ENCODE measurements at places on chromosomes 12 and 14.

- DNase-seq = no peak
These were observed 1.5 kb downstream of the CMAS start for GRCh38 chr12:22047494-22047893.

DNA sequence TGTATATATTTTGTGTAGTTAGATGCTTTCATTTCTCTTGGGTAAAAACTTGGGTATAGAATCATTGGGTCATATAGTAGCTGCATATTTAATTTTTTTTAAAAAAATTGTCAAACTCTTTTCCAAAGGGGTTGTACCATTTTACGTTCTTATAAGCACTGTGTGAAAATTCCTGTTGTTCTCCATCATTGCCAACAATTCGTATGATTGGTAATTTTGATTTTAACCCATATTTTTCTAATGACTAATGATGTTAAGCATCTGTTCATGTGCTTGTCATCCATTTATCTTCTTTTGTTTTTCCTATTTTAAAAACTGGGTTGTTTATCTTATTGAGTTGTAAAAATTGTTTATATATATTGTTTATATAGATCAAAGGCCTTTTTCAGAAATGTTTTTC lies 77.4 kb downstream of the OTOGL start:
- DNase-seq = no peak

DNA sequence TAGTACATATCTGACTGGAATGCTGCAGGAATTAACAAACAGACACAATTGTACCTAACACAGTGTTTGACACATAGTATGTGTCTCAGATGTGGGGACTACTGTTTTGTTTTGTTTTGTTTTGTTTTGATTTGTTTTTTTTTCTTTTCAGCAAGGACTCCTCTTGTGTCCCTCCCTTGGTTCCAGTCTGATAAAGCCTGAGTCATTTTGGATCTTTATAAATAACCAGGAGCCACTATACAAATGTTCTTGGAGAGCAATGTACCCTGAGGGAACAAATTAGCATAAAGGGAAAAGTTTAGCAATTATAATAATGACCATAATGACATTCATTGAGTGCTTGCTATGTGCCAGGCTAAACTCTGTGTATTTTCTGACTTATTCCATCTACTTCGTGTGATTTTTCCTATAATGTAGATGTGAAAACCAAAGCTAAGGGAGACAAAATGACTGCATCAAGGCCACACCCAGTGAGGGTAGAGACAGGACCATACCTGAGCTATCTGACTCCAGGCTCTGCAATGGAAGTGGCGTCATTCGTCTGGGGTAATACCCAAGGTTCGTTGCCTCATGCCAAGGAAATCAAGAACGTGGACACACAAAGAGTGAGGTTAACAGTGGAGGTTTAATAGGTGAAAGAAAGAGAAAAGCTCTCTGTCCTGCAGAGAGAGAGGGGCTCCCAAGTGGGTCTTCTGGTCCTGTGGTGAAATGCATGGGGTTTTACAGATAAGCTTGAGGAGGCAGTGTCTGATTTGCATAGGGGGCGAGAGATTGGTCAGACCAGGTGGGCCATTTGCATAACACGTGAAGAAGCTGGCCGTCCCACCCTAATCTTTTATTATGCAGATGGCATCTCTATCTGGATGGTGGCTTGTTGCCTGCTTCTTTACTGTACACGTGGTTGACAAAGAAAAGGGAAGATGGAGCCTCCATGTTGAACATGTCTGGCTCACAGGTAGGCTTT lies 285.5 kb upstream of the SFSWAP start:
- no peak for DNase-seq

GRCh38 chr14:99772371-99773283 lies 20.6 kb upstream of the EML1 start:
- DNase-seq = no peak

- DNase-seq = no peak
These were observed 1061.8 kb upstream of the FLRT2 start for GRCh38 chr14:84468153-84468552.

GRCh38 chr12:3461391-3461790 lies 29.6 kb upstream of the PRMT8 start:
- no peak for DNase-seq

- no peak for DNase-seq
These were observed 31.7 kb downstream of the FUT8 start for GRCh38 chr14:65444230-65444629.

GRCh38 chr12:47868041-47868440 lies 36.8 kb downstream of the VDR start:
- DNase-seq = no peak

- no peak for DNase-seq
These were observed 330.8 kb downstream of the SOX5 start for GRCh38 chr12:23618718-23619117.

GRCh38 chr14:61160798-61161197 lies 120.3 kb downstream of the TMEM30B start:
- DNase-seq = no peak

- DNase-seq = peak; percentile 29
These were observed 316.2 kb downstream of the PAWR start for GRCh38 chr12:79374545-79374944.

- no peak for DNase-seq
These were observed 37.5 kb upstream of the MIS18BP1 start for GRCh38 chr14:45290547-45290946.

DNA sequence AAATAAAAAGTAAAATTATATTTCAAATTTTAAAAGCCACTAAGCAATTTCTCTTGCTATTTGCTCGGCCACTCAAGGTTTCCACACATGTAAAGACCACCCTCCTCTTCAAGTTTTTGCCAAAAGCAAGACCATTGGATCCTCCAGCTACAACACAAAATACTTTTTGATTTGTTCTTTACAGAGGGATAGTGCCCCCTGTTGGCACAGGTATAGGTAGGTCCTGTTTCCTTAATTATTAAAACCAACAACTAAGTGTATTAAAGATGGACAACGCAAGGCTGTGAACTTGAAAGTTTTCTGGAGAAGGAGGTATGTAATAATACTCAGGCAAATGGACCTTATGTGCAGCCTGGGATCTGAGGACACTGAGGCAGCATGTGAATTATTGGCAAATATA lies 23.8 kb downstream of the ATP6V1D start:
- DNase-seq = no peak

- DNase-seq = no peak
These were observed 11.2 kb downstream of the LLPH start for GRCh38 chr12:66119229-66119869.

- no peak for DNase-seq
These were observed 103.5 kb upstream of the RASSF8 start for GRCh38 chr12:25854991-25855390.

GRCh38 chr12:132660052-132660451 lies 27.1 kb downstream of the POLE start:
- no peak for DNase-seq

GRCh38 chr12:31954925-31955858 lies 4.0 kb upstream of the RESF1 start:
- no peak for DNase-seq

GRCh38 chr12:104890476-104891096 lies 67.5 kb downstream of the SLC41A2 start:
- no peak for DNase-seq

GRCh38 chr12:113196990-113197389 lies 11.5 kb downstream of the RITA1 start:
- DNase-seq = no peak

GRCh38 chr12:128163086-128163485 lies 103.9 kb upstream of the TMEM132C start:
- no peak for DNase-seq

DNA sequence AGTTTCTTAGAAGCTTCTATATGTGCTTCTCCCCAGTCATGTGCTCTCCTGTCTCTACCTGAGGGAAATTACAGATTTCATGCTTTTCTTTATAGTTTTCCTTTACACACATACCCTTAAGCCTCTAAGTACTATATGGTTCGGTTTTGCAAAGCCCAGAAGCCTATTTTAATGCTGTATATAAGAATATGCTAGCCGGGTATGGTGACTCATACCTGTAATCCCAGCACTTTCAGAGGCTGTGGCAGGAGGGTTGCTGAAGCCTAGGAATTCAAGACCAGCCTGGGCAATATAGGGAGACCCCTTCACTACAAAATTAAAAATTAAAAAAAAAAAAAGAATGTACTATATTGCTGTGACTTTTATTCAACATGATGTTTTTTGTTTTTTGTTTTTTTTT lies 15.4 kb downstream of the DGLUCY start:
- no peak for DNase-seq

- no peak for DNase-seq
These were observed 121.5 kb downstream of the STXBP6 start for GRCh38 chr14:24928386-24928900.

All from NCI-H2227 treated with DMSO at 0.1 percent for 48 hours (cell line).